CD14-positive monocyte (primary cell): ENCODE measurements at places on chromosomes 11 and 22.
A peak's percentile ranks its signal among the peaks of the same experiment; 100 is the strongest.

- no peak overlapping the region for H3K27ac ChIP-seq
- H3K27me3 ChIP-seq, result no peaks in the 10 kb centered on the region
- DNase-seq, result no peak
Observed at GRCh38 chr11:78216021-78216420, 27.3 kb downstream of the USP35 start.

DNA sequence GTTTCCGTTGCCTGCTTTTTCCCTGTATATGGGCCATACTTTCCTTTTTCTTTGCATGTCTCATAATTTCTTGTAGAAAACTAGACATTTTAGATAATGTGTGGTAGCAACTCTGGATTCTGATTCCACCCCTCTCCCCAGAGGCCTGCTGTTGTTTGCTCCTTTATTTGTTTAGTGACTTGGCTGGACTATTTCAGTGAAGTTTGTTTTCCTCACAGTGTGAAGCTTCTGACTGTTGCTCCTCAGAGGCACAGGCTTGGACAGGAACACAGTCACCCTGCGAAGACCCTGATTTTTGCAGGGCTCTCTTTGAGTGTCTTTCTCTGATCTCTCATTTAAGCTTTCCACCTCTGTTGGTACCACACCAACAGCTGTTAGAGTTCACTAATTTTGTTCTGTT is 72.5 kb downstream of the SWAP70 start:
- no peak overlapping the region for H3K4me3 ChIP-seq
- no peaks in the 10 kb centered on the region for H3K27me3 ChIP-seq
- no peak for DNase-seq
- H3K4me1 ChIP-seq, result peaks cover 6% of the 10 kb centered on the region

DNA sequence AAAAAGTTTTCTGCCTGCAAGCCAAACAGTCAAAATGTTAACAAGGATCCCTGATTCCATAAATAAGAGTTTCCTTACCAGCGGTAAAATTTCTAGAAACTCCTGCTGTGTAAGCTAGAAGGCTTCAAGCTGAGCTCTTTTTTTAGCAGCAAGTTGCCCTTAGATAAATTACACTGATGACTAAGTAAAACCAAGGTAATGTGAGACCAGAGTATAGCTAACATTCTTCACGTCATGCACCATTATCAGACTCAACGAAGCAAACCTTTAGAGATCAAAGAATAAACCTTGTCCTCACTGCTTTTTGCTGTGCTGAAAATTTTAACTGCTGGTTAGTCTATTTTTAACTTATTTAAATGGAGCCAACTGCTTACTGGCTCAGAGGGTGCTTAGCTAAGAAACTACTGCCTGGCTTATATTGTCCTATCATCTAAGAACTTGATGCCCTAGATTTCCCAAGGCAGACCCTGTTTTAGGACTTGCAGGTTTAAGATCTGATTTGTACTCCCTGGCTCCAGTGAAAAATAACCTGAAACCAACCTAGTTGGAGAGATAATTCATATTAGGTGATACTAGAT is 900.7 kb downstream of the JRKL start:
- no peak overlapping the region for H3K4me3 ChIP-seq
- no peaks in the 10 kb centered on the region for H3K4me1 ChIP-seq
- DNase-seq, result no peak
- no peaks in the 10 kb centered on the region for H3K36me3 ChIP-seq
- no peaks in the 10 kb centered on the region for H3K27me3 ChIP-seq
- H3K27ac ChIP-seq, result no peak overlapping the region

GRCh38 chr11:74675761-74676160 is 55.5 kb downstream of the CHRDL2 start:
- no peaks in the 10 kb centered on the region for H3K36me3 ChIP-seq
- H3K27me3 ChIP-seq, result no peaks in the 10 kb centered on the region
- no peaks in the 10 kb centered on the region for H3K4me1 ChIP-seq
- no peak for DNase-seq
- H3K4me3 ChIP-seq, result no peak overlapping the region
- no peak overlapping the region for H3K27ac ChIP-seq

DNA sequence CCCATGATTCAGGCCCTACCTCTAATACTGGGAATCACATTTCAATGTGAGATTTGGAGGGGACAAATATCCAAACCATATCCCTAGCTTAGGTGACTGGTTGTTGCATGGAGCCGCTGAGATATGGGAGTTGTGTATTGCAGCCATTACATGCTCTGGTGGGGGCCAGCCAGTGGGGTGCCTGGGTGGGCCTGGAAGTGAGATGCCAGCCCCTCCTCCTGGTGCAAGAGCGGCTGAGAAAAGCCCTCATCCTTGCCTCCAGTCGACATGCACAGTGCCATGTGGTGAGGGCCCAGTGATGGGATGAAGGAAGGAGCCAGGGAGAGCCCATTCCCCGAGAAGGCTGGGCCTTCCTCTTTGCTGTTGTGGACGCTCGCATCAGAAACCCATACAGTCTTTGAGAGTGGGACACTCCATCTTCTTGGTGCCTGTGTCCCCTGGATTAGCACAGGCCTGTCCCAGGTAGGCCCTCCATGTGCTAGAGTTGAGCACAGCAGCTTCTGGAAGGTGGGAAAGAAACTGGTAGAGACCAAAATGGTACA is 1043.0 kb downstream of the TBC1D22A start:
- no peaks in the 10 kb centered on the region for H3K36me3 ChIP-seq
- H3K27ac ChIP-seq, result no peak overlapping the region
- H3K27me3 ChIP-seq, result no peaks in the 10 kb centered on the region

GRCh38 chr11:73390601-73391565 is 14.7 kb downstream of the RELT start:
- DNase-seq, result no peak
- H3K27me3 ChIP-seq, result no peaks in the 10 kb centered on the region
- H3K27ac ChIP-seq, result peak overlapping the region; percentile 20

DNA sequence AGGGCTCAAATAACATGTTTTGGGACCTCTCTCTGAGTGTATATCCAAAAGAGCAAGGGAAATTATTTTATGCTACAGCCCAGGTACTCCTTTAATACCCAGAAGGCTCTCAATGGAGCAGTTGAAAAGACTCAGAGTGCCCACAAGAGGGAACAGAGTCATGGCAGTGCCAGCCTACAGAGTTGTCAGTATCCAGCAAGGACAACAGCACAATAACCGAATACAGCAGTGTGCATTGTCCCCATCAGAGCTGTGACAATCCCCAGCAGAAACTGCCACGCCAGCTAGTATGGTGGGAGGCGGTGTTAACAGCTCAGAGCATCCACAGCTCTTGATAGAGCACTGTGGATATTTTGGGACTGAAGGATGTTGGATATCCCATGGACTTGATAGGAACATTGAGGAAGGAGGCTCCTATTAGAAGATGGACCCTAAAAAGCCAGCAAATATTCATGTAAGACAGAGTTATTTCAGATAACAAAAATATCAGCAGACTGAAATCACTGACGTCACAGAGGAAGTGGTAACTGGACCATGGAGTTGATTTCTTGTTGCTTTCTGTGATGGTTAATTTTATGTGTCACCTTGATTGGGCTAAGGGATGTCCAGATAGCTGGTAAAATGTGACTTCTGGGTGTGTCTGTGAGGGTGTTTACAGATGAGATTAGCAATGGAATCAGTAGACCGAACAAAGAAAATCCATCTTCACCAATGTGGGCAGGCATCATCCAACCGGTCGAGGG is 17.7 kb upstream of the PAFAH1B2 start:
- no peaks in the 10 kb centered on the region for H3K27me3 ChIP-seq
- no peak overlapping the region for H3K4me3 ChIP-seq
- no peak for DNase-seq
- no peaks in the 10 kb centered on the region for H3K4me1 ChIP-seq
- no peak overlapping the region for H3K27ac ChIP-seq
- H3K36me3 ChIP-seq, result no peaks in the 10 kb centered on the region

DNA sequence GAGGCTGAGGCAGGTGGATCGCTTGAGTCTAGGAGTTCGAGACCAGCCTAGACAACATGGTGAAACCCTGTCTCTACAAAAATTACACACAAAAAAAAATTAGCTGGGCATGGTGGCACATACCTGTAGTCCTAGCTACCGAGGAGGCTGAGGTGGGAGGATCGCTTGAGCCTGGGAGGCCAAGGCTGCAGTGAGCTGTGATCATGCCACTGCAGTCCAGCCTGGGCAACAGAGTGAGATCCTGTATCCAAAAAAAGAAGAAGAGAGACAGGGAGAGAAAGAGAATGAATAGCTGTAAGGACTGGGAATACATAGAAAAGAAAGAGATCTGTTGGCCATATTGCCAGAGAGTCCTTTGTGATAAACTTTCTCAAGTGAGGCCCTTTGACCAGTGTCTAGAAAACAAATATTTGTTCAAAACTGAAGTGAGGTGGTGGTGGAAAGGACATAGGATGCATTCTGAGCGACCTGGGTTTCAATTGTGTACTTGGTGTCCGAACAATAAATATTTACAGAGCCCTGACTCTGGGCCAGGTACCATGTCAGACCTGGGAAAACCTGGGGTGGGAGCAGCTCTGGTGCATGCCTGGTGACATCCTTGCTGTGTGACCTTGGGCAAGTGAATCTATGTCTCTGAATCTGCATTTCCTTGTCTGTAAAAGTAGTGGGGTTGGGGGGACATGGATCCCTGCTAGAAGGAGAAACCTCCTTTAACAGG is 89.6 kb upstream of the CRYBB3 start:
- no peak overlapping the region for H3K27ac ChIP-seq
- no peak for DNase-seq
- H3K4me3 ChIP-seq, result no peak overlapping the region
- H3K27me3 ChIP-seq, result peaks cover 8% of the 10 kb centered on the region
- H3K4me1 ChIP-seq, result peaks cover 5% of the 10 kb centered on the region
- no peaks in the 10 kb centered on the region for H3K36me3 ChIP-seq

DNA sequence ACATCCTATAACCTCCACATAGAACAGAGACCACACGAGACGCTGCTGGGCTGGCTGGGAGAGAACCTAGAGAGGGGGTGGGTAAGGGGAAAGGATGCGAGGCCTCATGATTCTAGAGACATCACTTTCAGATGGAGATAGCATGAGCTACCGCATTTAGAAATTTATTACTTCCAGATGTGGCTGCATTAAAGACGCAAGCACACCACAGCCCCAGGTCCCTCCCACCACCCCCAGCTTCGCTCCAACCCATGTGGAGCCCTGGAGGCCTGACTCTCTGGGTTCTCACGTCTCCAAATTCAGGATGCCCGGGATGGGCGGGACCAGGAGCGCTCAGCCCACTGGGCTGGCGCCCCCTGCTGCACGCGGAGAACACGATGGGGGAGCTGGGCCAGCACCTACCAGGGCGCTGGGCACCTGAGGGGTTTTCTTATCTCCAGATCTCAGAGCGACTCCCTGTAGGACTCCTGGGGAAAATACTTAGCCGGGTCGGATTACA is 13.6 kb downstream of the MRPL21 start:
- H3K27me3 ChIP-seq, result no peaks in the 10 kb centered on the region
- H3K4me1 ChIP-seq, result no peaks in the 10 kb centered on the region
- H3K36me3 ChIP-seq, result peaks cover 49% of the 10 kb centered on the region

GRCh38 chr11:94525546-94526324 is 13.5 kb downstream of the C11orf97 start:
- no peak overlapping the region for H3K27ac ChIP-seq
- no peaks in the 10 kb centered on the region for H3K36me3 ChIP-seq
- no peaks in the 10 kb centered on the region for H3K27me3 ChIP-seq
- peak; percentile 52 for DNase-seq
- H3K4me1 ChIP-seq, result peaks cover 20% of the 10 kb centered on the region

GRCh38 chr11:106706355-106706754 is 311.9 kb downstream of the GUCY1A2 start:
- H3K27me3 ChIP-seq, result no peaks in the 10 kb centered on the region
- no peaks in the 10 kb centered on the region for H3K36me3 ChIP-seq
- no peaks in the 10 kb centered on the region for H3K4me1 ChIP-seq

- peaks cover 45% of the 10 kb centered on the region for H3K4me1 ChIP-seq
- no peak for DNase-seq
- H3K27ac ChIP-seq, result no peak overlapping the region
- no peaks in the 10 kb centered on the region for H3K27me3 ChIP-seq
- H3K4me3 ChIP-seq, result no peak overlapping the region
Observed at GRCh38 chr11:88359541-88359940, 22.0 kb upstream of the CTSC start.

DNA sequence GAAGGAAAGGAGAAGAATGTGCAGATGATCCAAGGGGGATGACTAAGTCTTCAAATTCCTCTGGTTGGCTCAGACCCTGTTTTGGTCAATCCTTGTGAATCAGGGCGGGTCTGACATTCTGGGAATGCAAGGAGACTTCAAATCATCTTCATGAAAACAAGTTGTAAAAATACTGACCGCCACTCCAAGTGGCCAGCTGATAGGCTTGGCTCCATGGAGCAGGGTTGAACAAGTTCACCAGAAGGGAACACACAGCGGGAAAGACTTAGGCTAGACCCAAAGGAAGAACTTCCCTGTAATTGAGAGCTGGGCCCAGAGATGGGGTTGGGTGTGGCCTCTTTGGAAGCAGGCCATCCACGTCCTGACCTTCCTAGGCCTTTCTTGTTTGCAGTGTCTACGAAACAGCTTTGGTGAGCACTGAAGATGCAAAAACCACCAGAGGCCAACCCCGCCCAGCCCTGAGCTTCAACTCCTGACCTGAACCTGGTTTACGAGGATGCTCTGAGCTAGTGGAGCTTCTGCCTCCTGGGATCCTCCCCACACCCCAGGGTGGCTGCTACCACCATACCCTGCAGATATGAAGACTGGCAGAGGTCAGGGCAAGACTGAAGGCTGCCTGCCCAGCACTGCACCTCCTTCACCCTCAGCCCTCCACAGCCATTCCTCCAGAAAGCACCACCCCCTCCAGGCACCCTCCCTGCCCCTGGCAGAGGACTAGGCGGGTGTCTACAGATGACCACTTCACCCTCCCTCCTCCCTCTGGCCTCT is 26.1 kb downstream of the GDPD5 start:
- no peak for DNase-seq
- H3K27me3 ChIP-seq, result no peaks in the 10 kb centered on the region
- no peak overlapping the region for H3K4me3 ChIP-seq

DNA sequence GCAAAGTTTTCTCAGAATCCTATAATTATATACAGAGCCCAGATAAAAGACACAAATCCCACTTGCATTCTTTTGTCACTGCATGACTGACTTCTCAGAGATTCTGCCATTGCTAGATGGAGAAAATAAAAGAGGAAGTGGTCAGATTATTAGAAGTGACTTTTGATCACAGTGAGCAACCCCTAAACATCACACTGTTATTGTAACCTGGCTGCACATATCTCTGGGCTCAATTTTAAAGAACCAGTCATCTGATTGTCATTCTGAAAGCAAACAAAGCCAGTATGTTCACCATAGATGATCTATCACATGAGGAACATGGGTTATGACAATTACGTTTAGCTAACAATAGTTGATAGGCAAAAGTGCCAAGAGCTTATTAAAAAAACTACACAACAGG is 47.8 kb downstream of the COPB1 start:
- DNase-seq, result no peak
- no peak overlapping the region for H3K27ac ChIP-seq
- H3K4me3 ChIP-seq, result no peak overlapping the region
- peaks cover 9% of the 10 kb centered on the region for H3K36me3 ChIP-seq
- no peaks in the 10 kb centered on the region for H3K27me3 ChIP-seq
- H3K4me1 ChIP-seq, result no peaks in the 10 kb centered on the region
